ENCODE measurements at places on chromosomes 6 and 20. TPM values are rescaled to one million over a fixed set of nuclear protein-coding genes. Genes with fewer than 3 reads are reported as not detected.
A peak's percentile ranks its signal among the peaks of the same experiment; 100 is the strongest.

DNA sequence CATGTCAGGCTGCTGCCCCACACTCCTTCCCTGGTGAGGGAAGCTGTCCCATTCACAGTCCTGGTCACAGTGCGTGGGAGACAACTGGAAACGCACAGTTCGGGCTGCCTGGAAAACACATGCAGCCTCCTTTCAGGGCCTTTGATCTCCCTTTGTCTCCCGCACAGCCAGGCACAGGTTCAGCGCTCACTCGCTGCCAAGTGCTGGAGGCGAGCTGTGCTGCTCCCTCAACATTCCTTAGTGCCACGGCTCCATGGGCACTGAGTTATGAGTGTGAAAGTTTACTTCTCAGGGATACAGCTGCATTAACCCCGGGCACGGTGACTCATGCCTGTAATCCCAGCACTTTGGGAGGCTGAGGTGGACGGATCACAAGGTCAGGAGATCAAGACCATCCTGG lies 9.1 kb downstream of the YTHDF1 start:
- H3K4me3 ChIP-seq = no peak overlapping the region
- H3K27me3 ChIP-seq = no peaks in the 10 kb centered on the region
- H3K4me1 ChIP-seq = no peaks in the 10 kb centered on the region

- H3K4me1 ChIP-seq = no peaks in the 10 kb centered on the region
- H3K27me3 ChIP-seq = no peaks in the 10 kb centered on the region
- no peak overlapping the region for H3K4me3 ChIP-seq
Measured at GRCh38 chr6:145668844-145669243, 66.5 kb downstream of the EPM2A start.

GRCh38 chr6:129073691-129074395 lies 190.9 kb downstream of the LAMA2 start:
- no peak overlapping the region for H3K4me3 ChIP-seq
- peak; percentile 49 for DNase-seq
- H3K4me1 ChIP-seq = no peaks in the 10 kb centered on the region
- no peaks in the 10 kb centered on the region for H3K36me3 ChIP-seq
- no peaks in the 10 kb centered on the region for H3K27me3 ChIP-seq

GRCh38 chr6:55388211-55388610 lies 60.9 kb downstream of the GFRAL start:
- no peaks in the 10 kb centered on the region for H3K27me3 ChIP-seq
- H3K4me3 ChIP-seq = no peak overlapping the region

- H3K36me3 ChIP-seq = peaks cover 12% of the 10 kb centered on the region
- H3K4me1 ChIP-seq = peaks cover 4% of the 10 kb centered on the region
- H3K27ac ChIP-seq = 0 out of 2 replicates have a peak overlapping the region, but pooled peaks have one; percentile 29
- DNase-seq = peak; percentile 93
- no peaks in the 10 kb centered on the region for H3K27me3 ChIP-seq
Measured at GRCh38 chr6:73631849-73632248, 21.9 kb downstream of the SLC17A5 start.

DNA sequence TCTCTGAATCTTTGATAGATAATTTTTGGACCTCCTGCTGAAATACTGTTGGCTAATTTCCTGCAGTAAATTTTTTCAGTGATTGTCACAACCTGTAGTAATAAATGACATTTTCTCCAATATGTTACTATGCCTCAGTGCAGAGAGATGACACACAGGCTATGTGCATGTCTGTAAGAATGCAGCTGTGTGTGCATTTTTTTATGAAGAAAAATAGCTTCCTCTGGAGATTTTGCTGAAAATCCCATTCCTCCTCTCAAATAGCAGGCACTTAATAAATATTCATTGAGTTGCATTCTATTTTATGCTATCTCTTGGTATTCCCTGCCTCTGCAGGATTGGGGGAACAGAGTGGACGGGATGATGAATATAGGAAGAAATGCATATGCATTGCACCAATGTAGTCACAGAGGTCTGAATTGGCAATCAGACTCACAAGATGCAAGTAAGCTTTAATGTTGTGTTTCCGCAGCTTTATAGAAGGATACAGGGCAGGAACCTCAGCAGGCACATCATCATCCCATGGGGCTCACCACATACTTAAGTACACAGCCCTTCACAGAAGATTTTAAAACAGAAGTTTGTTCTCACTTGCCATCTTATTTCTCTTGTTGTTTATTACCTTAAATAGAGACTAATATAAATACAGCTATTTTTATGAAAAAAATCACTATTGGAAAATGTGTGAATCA lies 474.7 kb downstream of the EPM2A start:
- no peak for DNase-seq
- H3K36me3 ChIP-seq = no peaks in the 10 kb centered on the region
- H3K4me1 ChIP-seq = no peaks in the 10 kb centered on the region
- H3K4me3 ChIP-seq = no peak overlapping the region
- no peak overlapping the region for H3K27ac ChIP-seq

The BPIFB4 gene
- not detected for total RNA-seq

The HLA-DPA1 gene
- not detected for total RNA-seq

The ID4 gene
- total RNA-seq = 11.1 TPM
